Stimulated activated CD8-positive, alpha-beta memory T cell treated with anti-CD3 and anti-CD28 coated beads, Interleukin-7, amount 100 ng/mL, for 1 hour (primary cell): ENCODE measurements at places on chromosomes 11 and 22.

DNA sequence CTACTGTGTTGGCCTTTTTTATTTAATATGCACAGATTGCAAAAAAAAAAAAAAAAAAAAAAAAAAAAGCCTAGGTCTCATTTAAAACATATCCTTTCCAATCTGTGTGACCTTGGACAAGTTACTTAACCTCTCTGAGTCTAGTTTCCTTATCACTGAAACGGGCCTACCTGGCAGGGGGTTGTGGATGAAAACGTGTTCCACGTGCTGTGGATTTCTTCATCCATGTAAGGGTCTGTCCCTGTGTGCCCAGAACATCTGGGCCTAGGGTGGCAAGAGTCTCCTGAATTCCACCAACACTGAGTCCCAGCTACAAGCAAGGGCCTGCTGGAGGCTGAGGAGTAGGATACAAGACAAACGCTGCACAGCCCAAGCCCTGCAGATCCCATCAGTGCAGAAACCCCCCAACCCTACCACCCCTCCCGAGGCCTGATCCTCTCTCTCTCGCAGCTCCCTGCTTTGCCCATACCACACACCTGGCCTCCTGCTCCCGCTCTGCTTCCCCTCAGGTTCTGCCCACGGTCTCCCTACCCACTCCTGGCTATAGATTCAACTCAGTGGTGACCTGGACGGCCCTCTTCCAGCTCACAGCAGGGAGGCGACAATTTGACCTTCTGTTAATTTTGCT lies 4.7 kb upstream of the GNAZ start:
- no peak for DNase-seq

GRCh38 chr11:45037434-45038005 lies 86.8 kb upstream of the TP53I11 start:
- no peak for DNase-seq

DNA sequence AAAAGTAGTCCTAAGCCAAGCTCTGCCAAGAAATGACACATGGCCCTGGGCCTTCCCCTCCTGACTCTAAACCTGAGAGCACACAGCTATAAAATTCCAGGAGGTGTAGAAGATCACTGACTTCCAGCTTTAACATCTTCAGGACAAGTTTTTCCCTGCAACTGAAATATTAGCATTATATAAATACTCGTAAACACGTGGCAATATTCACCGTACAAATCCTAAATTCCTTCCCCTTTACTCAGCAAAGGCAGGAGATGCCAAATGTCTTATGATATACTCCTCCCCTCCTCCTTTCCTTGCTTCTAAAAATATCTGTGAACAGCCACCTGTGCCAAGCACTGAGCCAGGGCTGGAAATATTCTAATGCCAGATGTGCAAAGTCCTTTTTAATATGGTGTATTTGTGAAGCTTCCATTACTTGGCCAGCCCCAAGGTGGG lies 194.0 kb downstream of the LARGE1 start:
- no peak for DNase-seq

- no peak for DNase-seq
These were observed 4.2 kb upstream of the MPEG1 start for GRCh38 chr11:59216641-59217564.

GRCh38 chr11:75328426-75329277 lies 22.8 kb downstream of the ARRB1 start:
- no peak for DNase-seq

DNA sequence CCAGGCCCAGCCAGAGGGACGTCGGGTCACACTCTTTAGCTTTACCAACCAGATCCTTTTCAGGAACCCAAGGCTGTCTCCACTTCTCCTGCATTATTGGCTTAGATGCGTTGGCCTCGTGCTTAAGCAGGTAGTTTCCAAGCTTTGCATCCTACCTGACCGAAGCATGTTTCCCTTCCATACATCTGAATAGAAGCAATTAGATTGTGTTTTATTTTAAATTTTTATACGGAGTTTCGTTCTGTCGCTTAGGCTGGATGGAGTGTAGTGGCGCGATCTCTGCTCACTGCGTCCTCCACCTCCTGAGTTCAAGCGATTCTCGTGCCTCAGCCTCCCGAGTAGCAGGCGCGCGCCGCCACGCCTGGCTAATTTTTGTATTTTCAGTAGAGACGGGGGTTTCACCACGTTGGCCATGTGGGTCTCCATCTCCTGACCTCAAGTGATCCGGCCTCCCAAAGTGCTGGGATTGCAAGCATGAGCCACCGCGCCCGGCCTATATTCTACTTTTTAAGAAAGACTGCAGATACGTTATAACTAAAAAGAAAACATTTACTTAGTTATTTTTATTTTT lies 677 bp downstream of the DYNC2H1 start:
- DNase-seq = no peak

DNA sequence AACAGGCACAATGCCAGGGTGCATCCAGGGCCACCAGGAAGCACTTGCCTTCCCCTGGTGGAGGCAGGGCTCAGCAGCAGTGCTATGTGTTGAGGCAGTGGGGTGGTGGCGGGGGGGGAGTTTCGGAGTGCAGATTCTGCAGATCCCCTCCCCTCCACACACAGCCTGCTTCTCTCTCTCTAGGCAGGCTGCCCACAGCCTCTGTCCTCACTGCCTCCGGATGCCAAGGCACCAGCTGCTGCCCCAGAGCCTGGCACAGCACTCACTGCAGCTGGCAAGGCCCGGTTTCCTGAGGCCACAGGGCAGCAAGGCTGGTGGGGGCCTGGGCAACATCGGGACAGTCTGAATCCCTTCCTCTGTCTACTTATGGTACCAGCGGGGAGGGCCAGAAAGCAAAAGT lies 35.8 kb downstream of the NRXN2 start:
- no peak for DNase-seq

GRCh38 chr11:1667121-1667850 lies 29.7 kb upstream of the KRTAP5-6 start:
- DNase-seq = no peak
